Mammary epithelial cell (primary cell): ENCODE measurements at places on chromosomes 12 and 14.

DNA sequence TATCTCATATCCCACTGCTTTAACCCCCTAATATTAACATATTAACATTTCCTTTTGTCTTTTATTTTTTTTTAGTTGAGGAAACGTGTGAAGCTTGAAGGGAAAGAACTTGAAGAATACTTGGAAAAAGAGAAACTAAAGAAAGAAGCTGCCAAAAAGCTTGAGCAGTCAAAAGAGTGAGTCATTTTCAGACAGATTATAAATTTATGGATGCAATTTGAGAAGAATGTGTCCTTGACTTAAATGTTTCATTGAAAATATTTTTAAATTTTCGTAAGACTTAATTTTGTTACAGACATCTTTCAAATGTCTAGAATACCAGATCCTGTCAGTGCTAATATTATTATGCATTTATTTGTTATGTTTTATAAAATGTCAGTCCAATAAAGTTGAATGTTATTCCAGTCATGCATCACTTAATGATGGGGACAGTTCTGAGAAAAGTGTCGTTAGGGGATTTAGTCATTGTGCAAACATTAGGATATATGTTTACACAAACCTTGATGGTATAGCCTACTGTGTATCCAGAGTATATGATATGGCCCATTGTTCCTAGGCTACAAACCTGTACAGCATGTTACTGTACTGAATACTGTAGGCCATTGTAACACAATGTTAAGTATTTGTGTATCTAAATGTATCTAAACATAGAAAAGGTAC lies 32.6 kb downstream of the CPSF2 start:
- DNase-seq: no peak

DNA sequence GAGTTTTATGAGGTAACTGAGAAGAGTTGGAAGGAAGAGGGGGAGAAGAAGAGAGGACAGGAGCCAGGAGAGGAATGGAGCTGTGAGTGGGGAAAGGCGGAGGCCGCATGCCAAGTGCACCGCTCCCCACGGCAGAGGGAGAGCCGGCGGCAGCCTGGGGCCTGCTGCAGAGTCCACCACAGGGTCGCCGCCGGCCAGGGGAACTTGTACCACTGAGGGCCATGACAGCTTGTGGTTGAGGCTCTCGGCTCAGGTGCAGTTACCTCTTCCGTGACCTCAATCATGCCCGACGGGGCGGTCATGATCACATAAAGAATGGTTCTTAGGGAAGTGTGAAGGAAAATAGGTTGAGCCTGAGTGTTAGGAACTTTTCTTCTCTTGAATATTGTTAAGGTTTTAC lies 325.0 kb downstream of the SNAPC1 start:
- DNase-seq: no peak

DNA sequence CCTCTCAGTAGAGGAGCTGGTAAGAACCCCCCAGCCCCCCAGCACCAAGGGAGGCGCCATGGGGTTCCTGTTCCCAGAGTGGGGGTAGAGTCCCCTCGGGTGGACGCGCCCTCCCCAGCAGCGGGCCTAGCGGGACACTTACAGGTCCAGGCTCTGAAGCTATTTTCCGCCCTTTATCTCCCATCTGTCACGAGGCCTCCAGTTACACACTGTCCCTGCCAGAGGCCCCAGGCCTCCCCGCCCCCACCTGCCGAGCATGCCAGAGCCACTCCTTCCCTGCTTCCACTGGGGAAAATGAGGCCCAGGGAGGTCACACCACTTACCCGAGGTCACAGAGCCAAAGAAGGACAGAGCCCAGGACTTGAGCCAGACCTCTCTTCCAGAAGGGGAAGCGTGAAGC lies 3.1 kb downstream of the C14orf180 start:
- no peak for DNase-seq

DNA sequence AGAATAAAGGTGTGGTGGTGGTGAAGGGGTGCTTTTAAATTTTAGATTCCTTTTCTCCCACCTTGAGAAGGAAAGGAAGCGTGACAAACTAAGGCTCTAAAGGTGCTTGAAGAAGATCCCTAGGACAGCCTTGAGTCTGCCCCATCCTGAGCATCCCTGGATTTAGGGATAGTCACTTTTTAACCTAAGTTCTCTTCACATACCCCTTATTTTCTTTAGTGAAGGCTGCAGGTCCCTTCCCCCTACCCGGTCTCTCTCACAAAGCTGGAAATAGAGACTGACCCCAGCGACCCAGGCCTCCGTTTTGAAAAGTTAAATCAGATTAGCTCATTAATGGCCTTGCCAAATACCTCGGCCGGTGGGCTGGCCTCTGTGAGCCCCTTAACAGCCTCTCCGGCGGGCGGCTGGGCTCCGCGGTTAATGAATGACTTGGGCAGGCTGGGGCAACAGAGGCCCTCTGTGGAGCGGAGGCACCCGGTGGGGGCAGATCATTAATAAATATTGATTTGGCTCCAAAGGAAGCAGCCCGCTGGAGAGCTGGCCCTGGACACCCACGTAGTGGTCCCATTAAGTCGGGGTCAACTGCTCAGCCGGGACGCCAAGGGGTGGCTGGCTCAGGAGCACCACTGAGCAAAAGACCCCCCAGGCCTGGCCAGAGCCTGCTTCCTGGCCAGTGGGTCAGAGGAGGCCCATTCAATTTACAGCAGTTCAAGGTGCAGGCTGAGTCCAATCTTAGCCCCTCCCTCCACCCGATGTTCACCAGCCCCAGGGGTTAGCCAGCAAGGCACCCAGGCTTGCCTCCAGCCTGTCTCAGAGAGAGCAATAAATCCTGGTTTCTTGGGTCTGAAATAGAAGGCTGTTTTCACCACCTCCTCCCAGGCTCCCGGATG lies 31.8 kb downstream of the PAH start:
- no peak for DNase-seq

DNA sequence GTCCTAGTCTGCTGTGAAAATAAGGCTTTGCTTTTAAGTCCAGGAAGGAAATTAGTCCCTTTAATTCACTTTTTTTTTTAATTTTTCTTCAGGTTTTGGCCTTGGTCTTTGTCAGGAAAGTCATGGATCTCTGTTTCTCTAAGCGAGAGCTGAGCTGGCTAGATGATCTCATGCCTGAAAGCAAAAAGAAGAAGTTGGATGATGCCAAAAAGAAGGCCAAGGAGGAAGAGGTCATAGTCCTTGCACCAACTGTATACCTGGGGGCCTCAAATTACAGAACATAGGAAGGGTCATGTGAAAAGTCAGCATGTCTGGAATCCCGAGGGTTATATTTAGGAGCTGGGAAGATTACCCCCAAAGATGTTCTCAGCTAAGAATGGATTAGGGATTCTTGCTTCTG lies 72.3 kb downstream of the SLC4A8 start:
- DNase-seq: no peak

DNA sequence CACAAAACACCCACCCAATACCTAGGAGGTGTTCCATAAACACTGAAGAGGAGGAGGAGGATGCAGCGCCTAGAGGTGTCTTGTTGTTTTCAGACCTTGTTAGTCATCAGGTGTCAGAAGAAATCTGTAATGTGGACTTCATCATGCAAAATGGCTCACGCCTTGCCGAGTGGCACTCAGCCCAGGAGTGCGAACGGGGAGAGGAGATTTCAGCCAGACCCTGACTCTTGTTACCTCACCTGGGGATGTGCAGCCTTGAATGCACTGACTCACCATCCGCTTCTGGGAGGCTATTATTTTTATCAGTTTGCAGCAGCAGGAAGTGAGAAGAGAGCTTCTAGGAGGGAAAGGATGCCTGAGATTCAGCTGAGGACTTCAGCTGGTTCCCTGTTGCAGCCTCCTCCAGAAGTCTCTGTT lies 48.2 kb upstream of the PLXNC1 start:
- DNase-seq: peak; percentile 78

- peak; percentile 42 for DNase-seq
Observed at GRCh38 chr14:55366271-55366670, 45.4 kb downstream of the ATG14 start.

- no peak for DNase-seq
Observed at GRCh38 chr12:131856366-131857097, 28.3 kb downstream of the MMP17 start.
